ENCODE measurements at places on chromosomes 2 and 18. TPM values are rescaled to one million over a fixed set of nuclear protein-coding genes. Genes with fewer than 3 reads are reported as not detected.

- DNase-seq: no peak
These were observed 392.9 kb upstream of the CRIM1 start for GRCh38 chr2:35962585-35963146.

- DNase-seq: no peak
These were observed 37.1 kb downstream of the RNF152 start for GRCh38 chr18:61855449-61856378.

DNA sequence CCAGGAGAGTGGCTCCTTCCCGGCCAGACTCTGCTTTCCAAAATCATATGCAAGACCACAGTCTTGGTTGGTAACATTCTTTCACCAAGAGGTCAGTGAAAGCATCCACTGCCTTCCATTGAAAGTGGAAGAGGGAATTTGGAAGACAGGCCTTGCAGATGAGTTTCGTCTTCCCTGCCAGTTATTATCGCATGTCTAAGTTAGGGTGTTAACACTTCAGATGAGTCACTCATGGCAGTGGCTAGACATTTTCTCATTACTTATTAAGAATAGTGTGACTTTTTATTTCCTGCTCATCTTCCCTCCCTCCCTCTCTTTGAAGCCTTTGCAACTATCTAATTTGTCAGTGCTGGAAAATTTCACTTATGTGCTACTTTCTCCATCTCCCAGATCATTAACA is 102.9 kb upstream of the EPB41L3 start:
- DNase-seq: no peak

DNA sequence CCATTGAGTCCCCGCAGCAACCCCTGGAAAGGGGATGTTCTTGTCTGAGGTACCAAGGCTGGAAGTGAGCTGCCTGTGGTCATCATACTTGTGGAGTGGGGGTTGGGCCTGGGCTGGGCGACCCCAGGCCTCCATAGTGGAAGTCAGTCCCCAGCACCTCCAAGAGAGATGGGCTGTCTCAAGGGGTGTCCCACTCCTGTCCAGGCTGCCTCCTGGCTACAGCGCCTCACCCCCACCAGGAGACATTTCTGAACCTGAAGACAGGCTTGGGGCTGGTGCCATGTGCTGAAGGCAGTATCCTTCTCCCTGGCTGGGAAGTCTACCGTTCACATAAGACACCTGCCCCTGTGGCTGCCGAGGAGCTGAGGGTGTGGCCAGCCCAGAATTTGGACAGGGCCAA is 28.9 kb downstream of the INHBB start:
- DNase-seq: no peak

DNA sequence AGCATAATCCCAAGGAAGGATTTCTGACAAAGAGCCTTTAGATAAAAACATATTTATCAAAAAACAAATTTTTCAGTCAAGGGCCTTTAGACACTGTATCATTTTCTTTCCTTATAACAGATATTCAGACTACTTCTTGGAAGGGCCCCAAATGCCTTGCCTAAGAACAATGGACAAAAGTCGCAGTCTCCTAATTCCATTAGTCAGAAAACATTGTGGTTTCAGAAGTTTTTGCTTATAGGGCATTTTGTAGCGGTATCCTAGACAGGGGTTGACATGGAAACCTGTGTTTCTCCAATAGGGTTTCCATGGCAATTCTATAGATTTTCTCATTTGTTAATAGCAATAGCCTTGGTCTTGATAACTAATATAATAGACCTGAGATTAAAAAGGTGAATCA is 36.7 kb upstream of the AGPS start:
- peak; percentile 25 for DNase-seq

DNA sequence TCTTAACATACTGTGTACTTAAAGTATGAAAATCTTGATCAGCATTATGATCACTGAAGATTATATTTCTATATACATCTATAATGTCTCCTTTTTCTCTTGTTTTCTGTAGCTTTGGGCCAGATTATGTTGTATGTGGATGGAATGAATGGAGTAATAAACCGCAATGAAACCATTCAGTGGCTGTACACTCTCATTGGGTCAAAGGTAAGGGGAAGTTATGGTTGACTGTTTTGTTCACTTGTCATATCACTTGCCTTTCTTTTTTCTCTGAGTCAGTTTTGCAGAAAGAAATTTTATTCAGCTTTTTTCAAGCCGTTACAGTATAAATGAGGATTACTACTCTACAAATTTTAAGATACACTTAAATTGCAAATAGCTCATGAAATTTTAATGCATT is 252.5 kb downstream of the TPGS2 start:
- DNase-seq: no peak

DNA sequence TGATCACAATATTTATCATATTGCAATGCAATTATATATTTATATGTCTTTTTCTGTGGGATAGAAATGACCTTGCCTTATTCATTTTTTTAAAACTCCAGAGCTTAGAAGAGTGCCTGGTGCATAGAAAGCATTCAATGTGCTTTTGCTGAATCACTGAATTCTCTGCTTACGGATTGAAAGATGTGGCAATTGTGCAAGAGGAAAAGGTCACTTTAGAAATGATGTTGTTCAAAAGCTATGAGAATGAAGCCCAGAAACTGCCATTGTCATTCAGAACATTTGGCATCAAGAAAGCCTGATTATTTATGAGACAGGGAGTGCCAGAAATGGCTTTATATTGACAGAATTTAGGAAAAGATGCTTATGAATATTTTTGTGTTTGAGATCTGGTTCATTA is 678.6 kb upstream of the CDH2 start:
- DNase-seq: peak; percentile 59

DNA sequence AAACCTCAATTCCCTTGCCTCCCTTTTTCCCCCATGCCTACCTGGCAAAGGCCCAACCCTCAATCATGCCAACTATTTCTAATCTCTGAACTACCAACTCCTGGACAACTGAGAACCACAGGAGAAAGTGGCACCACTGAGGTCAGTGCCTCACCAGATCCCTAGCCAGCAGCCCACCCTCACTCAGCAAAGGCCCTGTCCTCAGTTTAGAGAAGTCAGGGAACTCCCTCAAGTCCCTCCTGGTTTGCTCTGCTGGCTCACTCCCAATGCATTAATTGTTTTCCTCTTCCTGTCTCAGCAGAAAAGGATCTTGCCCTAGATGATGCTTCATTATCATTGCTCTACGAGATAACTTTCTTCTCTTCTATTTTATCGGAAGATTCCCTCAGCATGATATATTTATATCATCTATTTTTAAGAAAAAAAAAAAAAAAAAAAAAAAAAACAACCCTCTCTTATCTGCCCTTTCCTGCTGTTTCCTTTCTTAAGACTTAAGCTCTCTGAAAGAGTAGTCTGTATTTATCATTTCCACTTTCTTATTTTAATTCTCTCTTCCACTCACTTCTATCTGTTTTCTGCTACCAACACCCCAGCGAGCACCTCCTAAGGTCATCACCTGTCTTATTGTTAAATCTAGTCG is 22.7 kb upstream of the ZBTB14 start:
- DNase-seq: no peak

DNA sequence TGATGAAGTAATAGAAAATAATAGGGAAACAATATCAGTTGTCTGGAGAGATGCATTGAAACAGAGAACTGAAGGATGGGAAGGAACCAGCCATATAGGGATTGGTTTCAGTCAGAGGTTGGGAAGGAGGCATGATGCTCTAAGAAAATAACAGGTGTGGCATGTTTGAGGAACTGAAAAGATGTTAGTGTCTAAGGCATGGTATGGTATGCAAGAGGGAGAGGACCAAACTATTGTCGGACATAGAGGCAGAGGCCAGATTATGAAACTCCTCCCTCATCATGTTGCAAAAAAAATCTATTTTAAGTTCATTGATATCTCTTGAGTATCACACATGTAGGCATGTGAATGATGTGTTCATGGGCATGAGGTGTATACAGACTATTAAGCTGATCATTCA is 48.9 kb upstream of the EMILIN2 start:
- no peak for DNase-seq

- peak; percentile 53 for DNase-seq
These were observed 170.3 kb downstream of the HDAC4 start for GRCh38 chr2:239230318-239231052.

- peak; percentile 61 for DNase-seq
These were observed 7.7 kb upstream of the STK39 start for GRCh38 chr2:168255103-168255502.

GRCh38 chr18:74310411-74310810 is 5.2 kb upstream of the C18orf63 start:
- DNase-seq: peak; percentile 32

- no peak for DNase-seq
These were observed 18.0 kb downstream of the MBP start for GRCh38 chr18:77114415-77115191.

GRCh38 chr18:3380384-3380961 is 69.5 kb upstream of the TGIF1 start:
- DNase-seq: peak; percentile 79

GRCh38 chr2:233203060-233203459 is 48.4 kb upstream of the ATG16L1 start:
- no peak for DNase-seq

DNA sequence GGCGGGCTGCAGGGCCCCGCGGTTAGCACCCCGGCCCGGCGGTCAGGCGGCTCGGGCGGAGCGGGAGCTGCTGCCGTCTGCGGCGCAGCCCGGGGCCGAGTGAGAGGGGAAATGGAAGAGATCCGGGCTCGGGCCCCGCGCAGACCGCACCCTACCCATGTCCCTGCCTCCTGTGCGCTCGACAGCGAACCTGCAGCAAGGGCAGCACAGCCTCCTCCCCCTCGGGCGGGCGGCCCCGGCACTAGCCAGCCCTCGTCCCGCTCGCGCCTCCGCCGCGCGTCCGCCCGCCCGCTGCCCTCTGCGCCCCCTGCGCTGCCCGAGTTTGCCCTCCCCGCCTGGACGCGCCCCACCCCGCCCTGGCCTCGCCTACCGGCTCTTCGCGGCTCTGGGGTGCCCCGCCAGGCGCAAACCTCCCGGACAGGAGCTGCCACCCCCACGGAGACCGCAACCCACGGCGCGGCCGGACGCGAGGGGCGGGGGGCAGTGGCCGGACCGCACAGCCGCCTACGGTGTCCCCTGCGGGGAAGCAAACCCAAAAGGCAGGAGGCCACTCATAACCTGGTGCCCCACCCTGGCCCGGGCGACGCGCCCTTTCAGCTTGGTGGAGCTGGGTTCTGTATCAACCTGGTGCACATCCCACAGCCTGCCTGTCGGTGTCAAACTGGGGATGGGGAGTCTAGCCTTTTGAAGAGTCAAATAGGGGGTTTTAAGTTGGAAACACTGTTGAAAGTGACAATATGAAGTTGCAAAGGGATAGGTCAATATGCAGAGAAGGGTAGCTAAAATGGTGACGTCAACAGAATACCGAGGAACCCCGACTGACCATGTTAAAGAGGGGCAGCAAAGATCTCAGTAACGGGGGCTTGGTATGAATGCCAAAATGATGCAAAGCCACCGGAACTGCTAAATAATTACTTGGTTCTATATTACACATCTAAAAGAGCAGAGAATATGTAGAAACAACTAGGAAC is at the start of gene IHH:
Gene IHH (minus strand): TSS at position 101 of the 971 bp plus-strand sequence. CDS start 454 bp downstream, outside the sequence.
- DNase-seq: no peak

DNA sequence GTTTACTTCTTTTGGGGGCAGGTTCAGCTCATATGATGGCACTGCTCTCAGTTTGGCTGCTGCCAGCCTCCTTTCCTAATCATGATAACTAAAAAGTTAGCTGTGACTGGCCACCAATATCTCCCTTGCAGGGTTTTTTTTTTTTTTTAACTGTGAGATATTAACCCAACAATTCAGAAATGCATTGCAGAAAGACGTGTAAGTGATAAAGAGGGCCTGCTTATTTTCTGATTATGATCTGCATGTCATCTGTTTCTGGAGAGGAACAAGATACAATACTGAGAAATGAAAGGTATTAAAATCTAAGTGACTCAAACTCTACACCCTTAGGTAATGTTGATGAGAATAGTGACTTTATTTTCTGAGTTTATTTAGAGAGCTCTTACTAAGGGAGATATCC is 905.6 kb downstream of the SOCS6 start:
- DNase-seq: no peak

GRCh38 chr18:68427951-68428401 is 286.9 kb downstream of the TMX3 start:
- peak; percentile 89 for DNase-seq

GRCh38 chr2:230012267-230012884 is 56.3 kb downstream of the SLC16A14 start:
- DNase-seq: no peak

DNA sequence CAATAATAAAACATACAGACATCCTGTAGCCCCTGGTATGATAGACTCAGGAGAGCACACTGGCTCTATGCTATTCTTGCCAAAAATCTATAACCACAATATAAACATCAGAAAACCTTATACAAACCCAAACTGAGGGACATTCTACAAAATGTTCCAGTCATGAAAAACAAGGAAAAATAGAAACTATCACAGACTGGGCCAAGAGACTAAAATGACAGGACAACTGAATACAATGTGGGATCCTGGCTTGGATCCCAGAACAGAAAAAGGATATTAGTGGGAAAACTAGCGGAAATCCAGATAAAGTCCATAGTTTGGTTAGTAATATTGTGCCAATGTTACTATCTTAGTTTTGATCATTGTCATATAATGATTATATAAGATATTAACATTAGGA is 29.6 kb upstream of the EPAS1 start:
- DNase-seq: no peak

- no peak for DNase-seq
These were observed 75.2 kb upstream of the CTNNA2 start for GRCh38 chr2:79437433-79438267.

- no peak for DNase-seq
These were observed 51.7 kb downstream of the MYO5B start for GRCh38 chr18:50143294-50143693.

DNA sequence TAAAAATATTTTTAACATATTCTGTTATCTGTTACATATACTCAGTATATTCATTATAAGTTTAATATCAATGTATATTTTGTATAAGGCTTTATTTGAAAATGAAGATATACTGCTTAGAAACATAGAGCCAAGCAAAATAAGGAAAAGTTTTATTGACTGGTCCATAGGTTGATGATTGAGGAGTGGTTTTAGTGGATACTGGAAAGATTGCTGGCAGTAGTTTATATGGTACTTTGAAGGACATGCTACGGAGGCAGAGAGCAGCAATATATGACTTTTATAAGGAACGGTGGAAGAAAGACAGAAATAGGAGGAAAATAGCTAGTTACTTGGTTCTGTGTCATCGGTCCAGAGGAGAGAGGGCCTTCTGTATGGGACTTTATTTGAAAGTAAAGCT is 92.4 kb downstream of the ZNF236 start:
- DNase-seq: no peak

AGBL5 gene
- total RNA-seq: 64.1 TPM

ZNF514 gene
- 14.4 TPM for total RNA-seq

LOXHD1 gene
- 25.5 TPM for total RNA-seq

CCDC121 gene
- 4.4 TPM for total RNA-seq

GREB1L gene
- total RNA-seq: not detected

CCDC141 gene
- not detected for total RNA-seq

GPR45 gene
- not detected for total RNA-seq

CIB4 gene
- not detected for total RNA-seq

CD28 gene
- total RNA-seq: not detected

ETAA1 gene
- total RNA-seq: 18.9 TPM
